Activated CD4-positive, alpha-beta T cell treated with anti-CD3 and anti-CD28 coated beads, Interleukin-2, amount 10 ng/mL, durations not matched to agents 7 days and 5 days (primary cell): ENCODE measurements at places on chromosomes 5 and 9. TPM values are rescaled to one million over a fixed set of nuclear protein-coding genes. Genes with fewer than 3 reads are reported as not detected.

GRCh38 chr9:11149065-11149464 lies 536.3 kb upstream of the PTPRD start:
- no peak for DNase-seq

DNA sequence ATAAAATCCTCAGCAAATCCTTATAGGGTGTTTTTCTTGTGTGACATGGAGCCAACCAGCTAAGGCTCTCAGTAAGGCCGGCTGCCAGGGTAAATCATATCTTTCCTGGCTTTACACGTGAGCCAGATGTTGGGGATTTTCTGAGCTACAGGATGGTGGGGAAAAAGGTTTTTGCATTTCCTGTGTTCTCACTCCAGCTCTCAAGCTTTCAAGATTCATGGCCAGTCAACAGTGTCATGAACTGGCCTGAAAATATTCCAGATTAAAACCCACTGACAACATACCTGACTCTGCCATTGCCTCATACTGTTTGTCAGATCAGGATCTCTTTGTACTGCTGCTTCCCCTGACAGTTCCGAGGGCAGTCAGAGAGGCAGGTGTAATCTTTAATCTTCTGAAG lies 306.9 kb downstream of the GLIS3 start:
- no peak for DNase-seq

DNA sequence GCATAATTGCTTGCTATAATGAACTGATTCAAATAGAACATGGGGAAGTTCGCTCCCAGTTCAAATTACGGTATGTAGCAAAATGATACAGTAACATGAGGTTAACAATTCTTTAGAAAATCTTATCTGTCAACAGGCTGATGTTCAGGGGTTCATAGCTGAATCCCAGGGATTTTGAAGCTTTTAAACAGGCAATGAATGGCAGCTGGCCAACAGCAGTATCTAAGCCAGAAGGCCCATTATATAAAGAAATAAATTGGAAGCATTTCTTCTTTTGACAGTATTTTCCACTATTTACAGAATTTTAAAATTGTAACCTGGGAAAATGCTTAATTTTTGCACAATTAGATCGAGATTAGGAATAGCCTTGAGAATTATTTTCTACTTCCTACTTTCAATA lies 126.8 kb downstream of the PDE8B start:
- DNase-seq = no peak

- no peak for DNase-seq
Measured at GRCh38 chr5:55920784-55921183, 69.6 kb downstream of the IL31RA start.

- DNase-seq = no peak
Measured at GRCh38 chr5:55902696-55903095, 51.5 kb downstream of the IL31RA start.

Gene TAF11L7
- not detected for total RNA-seq

- DNase-seq = peak; percentile 12
Measured at GRCh38 chr5:96933764-96934707, 1.8 kb upstream of the LNPEP start.

DNA sequence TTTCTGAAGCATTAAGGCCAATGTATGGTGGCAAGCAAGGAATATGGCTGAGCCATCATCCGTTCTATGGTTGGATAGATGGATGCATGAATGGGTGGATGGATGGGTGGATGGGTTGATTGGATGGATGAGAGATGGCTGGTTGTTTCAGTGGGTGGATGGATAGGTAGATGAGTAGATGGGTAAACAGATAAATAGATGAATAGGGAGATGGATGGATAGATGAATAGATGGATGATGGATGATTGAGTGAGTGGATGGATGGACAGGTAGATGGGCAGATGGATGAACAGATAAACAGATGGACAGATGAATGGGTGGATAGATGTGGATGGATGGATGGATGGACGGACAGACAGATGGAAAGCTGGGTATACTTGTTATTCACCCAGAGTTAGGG lies 92.6 kb upstream of the ZNF618 start:
- no peak for DNase-seq

GRCh38 chr9:107024193-107024592 lies 161.2 kb downstream of the ZNF462 start:
- DNase-seq = peak; percentile 14

DNA sequence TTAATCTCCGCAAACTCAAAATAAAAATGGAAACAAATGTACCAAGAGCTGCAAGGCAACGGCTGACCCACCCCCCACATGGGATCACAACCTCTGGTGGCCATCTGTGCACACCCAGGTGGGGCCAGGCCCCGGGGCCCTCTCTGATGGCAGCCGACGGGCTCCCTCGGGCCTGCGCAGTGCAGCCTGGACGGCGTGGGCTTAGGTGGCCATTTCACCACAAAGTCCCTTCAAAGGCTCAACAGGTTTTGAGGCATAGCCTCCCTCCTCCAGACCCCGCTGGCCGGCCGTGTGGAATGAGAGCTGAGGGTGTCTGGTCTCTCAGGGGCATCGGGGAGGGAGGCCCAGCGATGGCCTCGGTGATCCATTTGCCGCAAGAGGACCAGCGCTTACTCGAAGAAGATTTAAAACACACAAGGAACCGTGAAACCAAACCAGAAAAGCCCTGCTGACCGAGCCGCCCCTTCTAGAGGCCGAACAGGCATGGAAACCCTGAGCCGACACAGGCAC lies 42.7 kb upstream of the CEP72 start:
- DNase-seq = no peak

Gene SLC46A2
- not detected for total RNA-seq

Gene TERT
- 5.6 TPM for total RNA-seq

GRCh38 chr5:133269691-133270090 lies 217.9 kb downstream of the HSPA4 start:
- no peak for DNase-seq

DNA sequence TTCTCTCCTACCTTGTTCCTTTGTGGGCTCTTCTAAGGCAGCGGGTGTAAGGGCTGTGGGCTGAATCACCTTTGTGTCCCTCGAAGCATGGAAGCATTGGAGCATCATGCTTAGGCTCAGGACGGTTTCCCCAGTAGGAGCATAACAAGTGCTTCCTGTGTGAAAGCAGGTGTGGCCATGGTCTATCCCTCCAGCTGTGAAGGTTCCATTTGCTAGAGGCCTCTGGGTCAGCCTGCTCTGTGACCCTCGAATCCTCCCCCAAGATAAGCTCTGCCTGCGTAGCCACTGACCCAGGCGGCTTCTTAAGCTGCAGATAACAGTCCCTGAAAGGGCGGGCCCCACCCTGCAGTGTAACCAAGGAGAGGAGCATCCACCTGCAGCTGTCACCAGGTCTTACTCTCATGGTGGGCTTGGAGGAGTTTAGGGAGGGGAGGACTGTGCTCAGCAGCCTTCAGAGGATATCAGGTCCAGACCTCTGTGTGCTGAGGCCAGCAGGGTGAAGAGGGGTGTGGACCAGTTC lies 8.4 kb upstream of the NDST1 start:
- no peak for DNase-seq

GRCh38 chr9:133235549-133236222 lies 26.6 kb upstream of the OBP2B start:
- no peak for DNase-seq

GRCh38 chr9:117095081-117095480 lies 319.8 kb downstream of the ASTN2 start:
- no peak for DNase-seq

DNA sequence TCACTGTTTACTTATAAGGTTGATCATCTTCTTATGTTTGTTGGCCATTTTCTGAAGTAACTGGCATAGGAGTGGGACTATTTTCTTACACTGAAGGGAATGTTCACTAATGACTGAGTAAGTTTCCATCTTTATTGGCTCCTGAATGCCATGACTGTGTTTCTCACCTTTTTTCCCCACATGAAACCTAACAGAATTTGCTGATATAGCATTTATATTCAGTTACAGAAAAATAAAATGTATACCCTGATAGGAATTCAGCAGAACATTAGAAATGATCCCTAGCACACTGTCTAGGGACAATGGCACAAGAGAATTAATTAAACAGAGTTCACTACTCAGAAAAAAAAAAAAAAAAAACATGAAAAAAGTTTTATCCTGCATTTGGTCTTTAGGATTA lies 1465.1 kb upstream of the C9orf72 start:
- DNase-seq = no peak

Gene SLC4A9
- 0.44 TPM for total RNA-seq

GRCh38 chr5:154842689-154843530 lies 7.5 kb downstream of the FAXDC2 start:
- DNase-seq = no peak

DNA sequence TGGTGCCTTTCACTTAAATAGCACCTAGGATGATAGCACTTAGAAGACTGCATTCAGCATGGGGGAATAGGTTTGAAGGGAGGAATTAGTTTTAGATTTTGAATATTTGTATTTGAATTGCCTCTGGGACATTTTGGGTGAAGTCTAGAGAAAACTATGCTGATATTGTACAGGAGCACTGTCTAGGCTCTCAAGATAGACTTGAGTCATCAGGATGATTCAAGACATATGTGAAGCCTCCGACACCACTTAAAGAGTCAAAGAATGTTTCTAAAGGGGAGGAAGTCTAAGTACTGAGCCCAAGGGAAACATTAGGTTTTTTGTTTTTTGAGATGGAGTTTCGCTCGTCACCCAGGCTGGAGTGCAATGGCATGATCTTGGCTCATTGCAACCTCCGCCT lies 63.9 kb upstream of the CCDC180 start:
- DNase-seq = no peak

Gene FOXD4L6
- total RNA-seq = not detected

GRCh38 chr5:120872297-120872696 lies 408.2 kb downstream of the PRR16 start:
- DNase-seq = no peak

DNA sequence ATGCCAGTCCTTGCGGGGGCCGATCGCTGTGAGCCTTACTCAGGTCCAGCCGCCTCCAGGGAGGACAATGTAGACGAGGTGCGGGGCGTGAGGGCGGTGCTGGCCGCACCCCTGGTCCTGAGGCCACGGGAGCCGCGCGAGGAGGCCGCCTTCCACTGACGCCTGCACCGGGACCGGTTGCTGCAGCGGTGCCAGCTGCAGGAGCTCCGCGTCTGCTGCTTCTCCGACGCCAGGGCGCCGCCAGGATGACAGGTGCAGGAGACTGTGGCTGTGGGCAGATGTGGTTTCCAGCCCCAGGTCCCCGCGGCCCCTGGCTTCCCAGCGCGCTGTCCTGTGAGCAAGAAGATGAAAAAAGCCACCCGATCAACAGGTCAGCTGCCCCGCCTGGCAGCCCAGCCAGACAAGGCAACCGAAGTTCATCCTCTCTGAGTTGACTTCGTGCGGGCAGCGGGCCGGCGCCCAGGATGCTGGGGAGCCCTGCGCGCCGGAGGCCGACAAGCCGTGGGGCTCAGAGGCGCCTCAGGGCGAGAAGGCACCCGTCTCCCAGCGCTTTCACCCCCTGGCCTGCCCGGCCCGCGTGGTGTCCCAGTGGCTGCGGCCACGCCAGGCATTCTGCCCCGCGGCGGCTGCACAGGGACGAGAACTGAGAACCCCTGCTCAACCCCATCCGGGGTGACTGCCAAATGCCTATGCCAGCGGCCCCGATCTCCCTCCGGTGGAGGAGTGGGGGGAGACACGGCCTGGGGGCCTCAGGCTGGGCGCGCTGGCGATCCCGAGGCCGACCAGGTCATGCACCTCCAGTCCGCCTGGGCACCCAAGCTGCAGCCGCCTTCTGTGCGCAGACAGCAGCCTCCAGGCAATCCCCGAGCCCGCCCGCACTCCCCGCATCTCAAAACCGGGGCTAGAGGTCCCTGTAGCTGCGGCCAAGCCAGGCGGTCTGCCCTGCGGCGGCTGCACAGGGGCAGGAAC lies 43.4 kb upstream of the BICD2 start:
- peak; percentile 31 for DNase-seq

DNA sequence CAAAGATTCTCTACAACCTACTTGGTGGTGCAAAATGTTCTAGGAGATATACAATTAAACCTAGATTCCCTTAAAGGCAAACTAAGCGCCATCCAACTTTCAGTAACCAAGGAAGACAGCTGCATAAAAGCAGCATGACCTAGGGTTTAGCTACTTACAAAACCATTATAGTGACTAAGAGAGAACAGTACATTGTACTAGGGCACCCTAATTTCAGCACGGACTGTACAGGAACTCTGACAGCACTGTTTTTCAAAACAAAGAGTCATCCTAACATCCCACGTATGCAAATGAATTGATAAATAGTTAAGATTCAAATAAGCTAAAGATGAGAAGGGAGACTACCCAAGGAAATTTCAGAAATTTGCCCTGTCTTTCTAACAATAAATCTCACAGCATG lies 30.0 kb downstream of the STRBP start:
- DNase-seq = no peak

Gene CCDC127
- total RNA-seq = 8.7 TPM

DNA sequence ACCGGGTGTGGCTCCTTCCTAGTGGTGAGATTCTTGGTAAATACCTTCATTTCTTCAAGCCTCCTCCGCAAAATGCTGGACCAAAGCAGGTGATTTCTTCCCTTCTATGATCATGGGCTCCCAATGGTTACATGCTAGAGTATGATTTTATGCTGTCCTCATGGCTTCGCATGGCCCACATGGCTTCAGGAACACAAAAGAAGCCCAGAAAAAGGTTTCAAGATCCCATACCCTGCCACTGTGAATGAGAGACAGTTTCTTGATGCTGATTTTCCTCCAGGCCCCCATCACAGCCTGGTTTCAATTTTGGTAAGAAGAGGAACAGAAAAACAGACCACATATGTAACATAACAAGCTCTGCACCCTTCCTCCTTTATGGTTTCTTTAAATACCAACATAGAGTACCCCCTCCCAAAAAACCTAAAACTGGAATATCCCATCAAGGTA lies 2.4 kb upstream of the RXFP3 start:
- DNase-seq = no peak

DNA sequence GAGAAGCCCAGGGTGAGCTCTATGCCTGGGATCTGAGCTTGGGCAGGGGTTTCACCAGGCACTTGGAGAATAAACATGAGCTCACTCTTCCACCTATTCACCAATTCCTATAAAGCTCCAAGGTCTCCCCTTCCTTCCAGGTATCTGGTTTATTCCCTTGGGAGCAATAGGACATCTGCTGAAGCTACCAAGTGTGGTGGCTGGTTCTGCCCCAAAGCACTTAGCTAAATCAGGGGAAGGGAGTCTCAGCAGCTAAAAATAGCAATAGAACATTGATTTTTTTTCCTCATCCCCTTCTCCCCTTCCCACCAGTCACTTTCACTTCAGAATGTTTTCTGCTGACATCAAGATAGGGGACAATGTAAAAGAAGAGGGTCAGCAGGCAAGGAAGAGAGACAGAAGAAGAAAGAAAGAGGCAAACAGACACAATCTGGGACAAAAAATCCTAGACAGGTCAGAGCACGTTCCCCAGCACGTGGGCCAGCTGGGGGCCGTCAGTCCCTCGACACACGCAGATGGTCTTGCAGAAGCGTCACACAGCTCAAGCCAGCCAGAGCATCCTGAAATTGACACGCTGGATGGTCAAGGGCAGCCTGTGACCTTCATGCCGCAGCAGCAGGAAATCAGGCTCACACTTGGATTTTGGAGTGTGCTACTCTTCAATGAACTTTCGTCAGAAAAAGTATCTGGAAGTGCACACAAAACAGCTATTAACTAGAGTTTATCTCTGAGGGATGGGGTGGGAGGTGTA lies 176.0 kb downstream of the ZNF608 start:
- DNase-seq = no peak
